ENCODE measurements at places on chromosomes 4 and X.

DNA sequence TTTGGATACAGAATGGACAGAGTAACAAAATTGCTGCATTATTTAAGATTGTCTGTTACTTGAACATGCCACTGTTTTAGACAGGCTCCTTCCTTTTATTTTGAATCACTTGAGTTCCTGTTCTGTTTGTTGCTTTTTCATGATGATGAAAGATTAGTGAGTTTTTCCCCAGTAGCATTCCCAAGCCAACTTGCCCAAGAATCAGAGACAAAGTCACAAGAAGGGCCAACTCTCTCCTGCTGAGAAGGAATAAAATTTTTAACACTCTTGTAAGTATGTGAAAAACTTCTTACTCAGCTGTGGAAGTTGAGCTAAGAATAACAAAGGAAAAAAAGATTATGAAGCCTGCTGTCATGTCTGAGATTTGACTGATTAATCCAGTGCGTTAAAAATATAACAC, 104.2 kb downstream of the KLHL8 start:
- peak; percentile 52 for DNase-seq

- DNase-seq, result no peak
Measured at GRCh38 chr4:3781193-3781886, 15.2 kb downstream of the ADRA2C start.

GRCh38 chr4:87949961-87950360, 25.6 kb upstream of the SPP1 start:
- DNase-seq, result peak; percentile 43

- DNase-seq, result peak; percentile 39
Measured at GRCh38 chrX:133640161-133641015, 225.1 kb upstream of the GPC4 start.

DNA sequence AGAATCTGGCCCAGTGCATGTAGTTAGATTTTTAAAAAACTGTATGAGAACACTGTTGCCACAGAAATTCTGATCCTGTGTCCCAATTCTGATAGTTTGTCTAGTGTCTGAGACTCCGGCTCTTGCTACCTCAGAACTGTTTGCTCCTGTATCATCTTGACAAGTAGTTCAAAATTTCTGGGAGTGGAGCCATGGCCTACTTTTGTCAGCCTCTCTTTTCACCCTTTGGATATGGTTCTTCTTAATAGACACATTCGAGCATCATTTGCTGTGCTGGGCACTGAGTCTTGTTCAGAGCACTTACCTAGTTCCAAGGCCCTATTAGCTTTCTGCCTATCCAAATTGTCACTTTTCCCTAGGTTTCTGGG, 46.9 kb downstream of the ATP10D start:
- no peak for DNase-seq

GRCh38 chrX:130173190-130173895, 1.6 kb downstream of the RAB33A start:
- peak; percentile 77 for DNase-seq

DNA sequence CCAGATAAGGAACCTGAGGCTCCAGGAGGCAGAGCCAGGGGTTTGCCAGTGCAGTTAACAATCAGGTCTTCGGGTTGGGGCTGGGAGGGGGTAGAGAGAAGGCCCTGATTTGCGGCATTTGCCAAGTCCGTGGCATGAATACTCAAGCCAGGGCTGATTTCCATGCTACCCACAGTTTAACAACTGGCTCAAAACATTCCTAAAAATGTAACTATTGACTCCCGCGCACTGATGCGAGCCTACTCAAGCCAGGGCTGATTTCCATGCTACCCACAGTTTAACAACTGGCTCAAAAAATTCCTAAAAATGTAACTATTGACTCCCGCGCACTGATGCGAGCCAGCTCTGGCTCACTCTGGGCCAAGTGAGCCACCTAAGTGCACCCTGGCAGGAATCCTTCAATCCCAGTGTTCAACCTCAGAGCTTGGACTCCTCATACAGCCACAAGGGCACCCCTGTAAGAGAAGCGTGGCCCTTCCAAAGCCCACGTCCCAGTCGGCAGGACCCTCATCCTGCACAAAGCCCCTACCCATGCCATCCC, 75.6 kb downstream of the PPP2R2C start:
- DNase-seq, result no peak

- DNase-seq, result peak; percentile 55
Measured at GRCh38 chrX:154074199-154074598, 23.3 kb downstream of the MECP2 start.

- no peak for DNase-seq
Measured at GRCh38 chr4:82055156-82055555, 318.6 kb downstream of the HNRNPD start.

- DNase-seq, result no peak
Measured at GRCh38 chrX:113059714-113060113, 219.1 kb upstream of the AMOT start.

- no peak for DNase-seq
Measured at GRCh38 chrX:2829469-2830246, 928 bp downstream of the GYG2 start.

GRCh38 chr4:87414816-87415215, 7.6 kb upstream of the NUDT9 start:
- no peak for DNase-seq

- DNase-seq, result no peak
Measured at GRCh38 chr4:36283912-36284465, 2.6 kb downstream of the DTHD1 start.

- no peak for DNase-seq
Measured at GRCh38 chrX:101774340-101774739, 114.7 kb upstream of the ARMCX2 start.

DNA sequence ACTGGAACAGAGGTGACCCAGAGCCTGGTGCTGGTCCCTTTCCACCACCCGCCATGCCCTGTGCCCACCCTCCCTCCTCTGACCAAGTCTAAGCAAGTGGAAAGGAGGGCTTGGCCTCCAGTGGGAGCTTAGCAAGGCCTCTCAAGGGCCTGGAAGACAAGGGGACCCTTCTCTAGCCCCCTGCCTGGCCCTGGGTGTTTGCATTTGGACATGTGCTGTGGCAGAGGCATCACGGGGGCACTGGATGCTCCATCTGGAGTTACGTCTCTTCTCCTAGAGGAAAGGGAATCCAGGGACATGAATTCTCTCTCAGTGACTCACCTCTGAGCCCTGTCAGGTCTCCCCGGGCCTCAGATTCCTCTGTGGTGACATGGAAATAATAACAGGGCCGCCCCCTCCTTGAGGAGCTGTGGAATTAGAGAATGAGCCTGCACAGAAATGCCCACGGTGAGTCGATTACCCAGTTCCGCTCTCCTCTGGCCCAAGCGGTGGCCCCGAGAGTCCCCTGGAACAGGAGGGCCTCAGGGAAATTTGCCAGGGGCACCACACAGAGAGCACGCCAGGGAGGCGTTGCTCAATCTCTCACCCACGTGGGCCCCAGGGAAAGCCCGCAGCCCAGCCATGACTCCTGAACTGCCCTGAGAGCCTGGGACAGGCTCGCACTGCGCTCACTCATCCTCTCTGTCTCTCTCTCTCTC, 189.6 kb downstream of the BCOR start:
- DNase-seq, result peak; percentile 91

- no peak for DNase-seq
Measured at GRCh38 chrX:111759686-111760085, 78.7 kb downstream of the ALG13 start.

- DNase-seq, result no peak
Measured at GRCh38 chrX:118525174-118525730, 29.6 kb downstream of the DOCK11 start.

DNA sequence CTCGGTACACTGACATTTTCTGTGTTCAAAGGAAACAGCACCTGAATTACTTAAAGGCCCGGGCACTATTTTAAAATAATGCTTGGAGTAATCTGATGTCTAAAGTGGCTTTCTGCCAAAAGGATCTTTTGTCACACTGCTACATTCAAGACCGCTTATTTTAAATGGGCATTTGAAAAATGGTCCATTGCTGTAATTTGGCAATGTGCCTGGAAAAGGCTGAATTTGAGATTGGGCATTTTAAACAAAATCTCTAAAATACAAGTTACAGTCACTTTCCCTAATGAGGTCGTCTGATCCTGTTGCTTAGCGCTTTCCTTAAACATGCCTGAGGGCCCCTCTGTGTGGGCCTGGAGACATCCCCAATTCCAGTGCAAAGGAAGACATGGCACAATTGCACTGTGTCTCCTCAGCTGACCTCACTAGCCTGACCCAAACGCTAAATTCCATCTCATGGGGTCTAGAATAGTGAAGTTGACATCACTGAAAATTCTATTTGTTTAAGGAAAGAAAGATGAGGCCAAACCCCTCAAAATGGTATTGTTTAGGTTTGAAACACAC, 214.2 kb downstream of the GPC3 start:
- no peak for DNase-seq

GRCh38 chr4:163558539-163559044, 64.1 kb downstream of the TMA16 start:
- no peak for DNase-seq

DNA sequence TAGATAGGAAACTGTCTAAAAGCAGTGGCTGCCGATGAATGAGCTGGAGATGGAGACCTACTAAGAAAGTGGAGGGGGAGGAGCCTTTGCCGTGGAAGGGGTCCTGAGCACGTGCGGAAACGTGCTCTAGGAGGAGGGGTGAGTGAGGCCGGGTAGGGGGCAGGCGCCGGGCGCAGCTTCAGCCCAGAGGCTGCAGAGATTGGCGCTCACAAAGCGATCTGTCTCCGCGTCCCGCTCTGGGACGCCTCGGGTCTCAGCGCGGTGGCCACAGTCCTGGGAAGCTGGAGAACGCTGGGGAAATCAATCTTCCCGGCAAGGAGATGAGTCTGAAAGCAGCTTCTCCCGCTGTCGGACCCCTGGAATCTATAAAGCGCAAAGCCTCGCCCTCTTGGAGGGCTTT, 444 bp upstream of the ARHGAP6 start:
- peak; percentile 15 for DNase-seq

DNA sequence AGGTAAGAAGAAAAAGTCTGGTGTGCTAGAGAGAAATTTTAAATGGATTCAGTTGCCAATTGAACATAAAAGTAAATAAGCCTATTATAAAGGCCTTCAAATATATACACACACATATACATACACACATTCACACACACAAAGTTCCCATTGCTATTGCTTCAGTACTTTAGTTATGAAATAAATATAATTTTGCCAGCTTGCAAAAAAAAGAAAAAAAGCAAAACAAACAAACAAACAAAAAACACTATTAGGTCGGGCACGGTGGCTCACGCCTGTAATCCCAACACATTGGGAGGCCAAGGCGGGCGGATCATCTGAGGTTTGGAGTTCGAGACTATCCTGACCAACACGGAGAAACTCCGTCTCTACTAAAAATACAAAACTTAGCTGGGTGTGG, 80.3 kb downstream of the SPIN4 start:
- DNase-seq, result no peak

DNA sequence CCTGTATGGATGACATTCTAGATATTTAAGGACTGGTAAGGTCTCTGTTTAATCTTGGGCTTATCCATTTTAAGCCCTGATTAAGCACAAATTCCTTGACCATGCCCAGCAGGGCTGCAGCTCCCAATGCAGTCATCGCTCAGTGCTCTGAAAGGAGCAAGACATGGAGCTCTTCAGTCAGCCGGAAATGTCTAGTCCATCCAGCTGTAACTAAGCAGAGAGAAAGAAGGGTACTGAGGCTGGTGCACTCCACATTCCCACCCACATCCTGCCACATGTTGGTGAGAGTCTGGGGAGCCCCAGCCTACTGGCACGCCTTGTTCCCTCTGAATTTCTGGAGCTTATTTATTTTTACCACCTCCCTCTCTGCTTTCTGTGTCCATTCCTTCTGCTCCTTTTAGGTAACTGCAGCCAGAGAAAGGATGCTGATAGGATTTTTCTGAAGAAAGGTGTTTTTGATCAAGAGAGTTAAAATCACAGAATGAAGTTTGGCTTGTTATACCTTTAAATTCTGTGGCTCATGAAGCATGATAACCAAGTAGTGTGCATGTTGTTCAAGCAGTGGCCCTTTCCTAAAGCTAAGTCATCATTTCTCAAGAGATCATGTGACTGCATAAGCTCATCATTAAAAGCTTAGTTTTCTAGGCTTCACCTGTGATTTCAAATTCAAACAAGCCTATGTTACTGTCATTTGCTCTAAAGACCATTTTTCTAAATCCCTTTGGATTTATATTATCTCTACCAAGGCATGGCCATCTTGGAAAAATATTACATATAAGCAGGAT, 74.0 kb downstream of the GALNT7 start:
- no peak for DNase-seq

DNA sequence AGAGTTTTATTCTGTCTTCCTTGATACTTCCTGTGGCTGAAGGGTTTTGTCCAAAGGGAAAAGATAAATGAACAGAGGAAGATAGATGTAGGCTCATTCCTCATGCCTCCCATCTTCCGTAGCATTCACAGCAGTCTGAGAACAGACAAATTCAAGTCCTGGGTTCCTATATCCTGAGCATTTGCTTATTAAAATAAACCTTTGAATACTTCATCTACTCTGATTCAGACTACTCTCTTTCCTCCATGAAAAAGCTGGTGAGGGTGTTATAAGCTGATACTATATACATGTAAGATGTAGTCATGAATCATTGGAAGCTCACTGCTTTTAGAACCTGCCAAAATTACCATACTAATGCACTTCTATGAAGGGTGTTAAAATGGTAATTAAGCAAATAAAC, 61.2 kb downstream of the GAB1 start:
- no peak for DNase-seq

- no peak for DNase-seq
Measured at GRCh38 chr4:7863911-7864681, 75.6 kb downstream of the AFAP1 start.

DNA sequence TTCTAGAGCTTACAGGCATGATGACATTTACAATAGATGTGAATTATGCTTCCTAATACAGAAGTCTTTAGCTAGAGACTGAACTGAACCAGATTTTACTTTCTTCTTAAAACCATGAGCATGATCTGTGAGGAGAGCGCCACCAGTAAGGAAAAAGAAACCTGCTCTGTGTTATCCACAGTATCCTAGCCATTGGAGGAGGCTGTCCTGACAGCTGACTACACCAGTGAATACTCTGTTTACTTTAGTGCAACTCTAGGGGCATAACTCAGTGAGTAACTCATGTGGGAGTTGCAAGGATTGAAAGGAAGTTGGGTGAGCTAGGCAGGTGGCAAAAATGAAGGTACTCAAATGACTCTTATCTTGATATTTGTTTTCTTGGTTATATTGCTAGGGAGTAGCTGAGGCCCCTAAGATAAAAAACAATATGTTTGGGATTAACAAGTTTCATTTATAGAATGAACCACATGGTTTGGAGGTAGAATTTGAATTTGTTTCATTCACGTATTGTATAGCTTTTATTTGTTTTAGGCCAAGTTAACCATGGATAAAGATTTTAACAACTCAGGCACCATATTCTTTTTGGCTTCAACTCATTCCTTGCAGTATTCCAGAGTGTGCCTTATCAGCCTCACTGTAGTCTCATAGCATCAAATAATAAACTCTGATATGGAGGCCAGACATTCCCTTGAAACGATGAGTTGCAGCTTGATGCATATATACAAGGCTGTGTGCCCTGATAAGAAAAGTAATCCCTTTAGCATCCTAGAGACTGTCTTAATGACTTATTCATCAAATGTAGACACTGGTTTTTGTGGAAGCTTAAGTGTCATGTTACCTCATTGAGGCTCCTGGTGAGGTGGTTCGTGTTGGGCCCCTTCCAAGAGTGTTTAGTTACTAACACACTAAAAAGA, 2.5 kb downstream of the BMP3 start:
- DNase-seq, result no peak

All from astrocyte of the spinal cord (primary cell).